SJCRH30 (cell line): ENCODE measurements at places on chromosomes 4 and X.

DNA sequence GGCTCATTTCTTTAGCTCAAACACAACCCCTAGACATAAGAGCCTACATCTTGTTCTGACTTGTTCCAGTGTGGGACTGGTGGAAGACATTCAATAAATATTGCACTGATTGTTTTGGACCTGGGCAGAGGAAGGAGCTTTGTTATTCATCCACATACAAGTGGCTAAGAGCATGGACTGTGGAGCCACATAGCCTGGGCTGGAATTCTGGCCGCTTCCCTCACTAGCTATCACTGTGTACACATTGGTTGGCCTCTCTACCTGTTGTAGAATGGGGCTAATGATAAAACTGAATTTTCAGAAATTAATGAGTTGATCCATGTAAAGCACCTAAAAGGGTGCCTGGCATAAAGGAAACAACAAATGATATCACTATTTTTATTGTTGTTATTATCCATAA lies 80.0 kb downstream of the ZNF674 start:
- DNase-seq, result no peak

DNA sequence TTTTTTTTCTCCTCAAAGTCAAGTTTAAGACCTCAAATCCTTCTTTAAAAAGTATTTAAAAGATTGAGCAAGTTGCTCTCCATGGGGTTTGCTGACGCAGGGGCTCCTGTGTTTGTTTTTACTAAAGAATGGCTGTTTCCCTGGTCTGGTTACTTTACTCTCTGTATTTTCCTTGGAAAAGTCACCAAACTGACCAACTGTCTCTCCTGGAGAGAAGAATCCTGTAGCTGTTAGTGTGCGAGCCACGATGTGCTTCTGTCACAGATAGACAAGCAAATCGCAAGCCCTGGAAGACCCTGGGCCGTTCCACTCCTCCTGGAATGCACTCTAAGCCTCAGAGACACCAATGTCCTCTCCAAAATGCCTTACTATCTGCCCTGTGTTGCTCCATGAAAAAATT lies 212.1 kb downstream of the CHIC2 start:
- no peak for DNase-seq

GRCh38 chr4:24748758-24749350 lies 46.5 kb upstream of the SOD3 start:
- DNase-seq, result no peak

DNA sequence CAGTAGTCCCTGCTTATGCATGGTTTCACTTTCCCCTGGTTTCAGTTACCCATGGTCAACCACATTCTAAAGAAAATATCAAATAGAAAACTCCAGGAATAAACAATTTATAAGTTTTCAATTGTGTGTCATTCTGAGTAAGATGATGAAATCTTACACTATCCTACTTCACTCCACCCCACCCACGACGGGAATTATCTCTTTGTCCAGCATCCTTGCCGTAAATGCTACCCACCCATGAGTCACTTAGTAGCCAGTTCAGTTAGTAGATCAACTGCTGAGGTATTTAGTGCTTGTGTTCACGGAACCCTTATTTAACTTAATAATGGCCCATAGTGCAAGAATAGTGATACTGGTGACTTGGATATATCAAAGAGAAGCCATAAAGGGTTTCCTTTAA lies 91.4 kb downstream of the KLHL13 start:
- no peak for DNase-seq

GRCh38 chr4:141768954-141769353 lies 132.6 kb downstream of the IL15 start:
- no peak for DNase-seq

DNA sequence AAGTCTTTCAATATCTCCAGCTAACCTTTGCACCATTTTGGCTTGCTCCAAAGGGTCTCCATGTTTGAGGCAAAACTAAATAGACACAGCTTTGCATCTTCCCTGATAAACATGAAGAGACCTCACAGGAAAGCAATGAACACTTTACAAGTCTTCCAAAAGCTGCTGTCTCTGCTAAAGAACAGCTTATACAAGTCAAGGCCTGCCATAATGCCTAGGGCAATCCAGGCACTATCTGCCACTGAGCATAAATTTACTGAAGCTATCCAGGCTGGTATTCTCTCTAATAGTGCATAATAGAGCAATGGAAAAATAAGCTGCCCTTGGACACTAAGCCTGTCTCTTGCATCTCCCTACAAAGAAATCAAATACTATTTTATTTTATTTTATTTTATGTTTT lies 60.1 kb upstream of the S100G start:
- DNase-seq, result no peak

GRCh38 chrX:105173071-105173470 lies 47.4 kb downstream of the TEX13A start:
- DNase-seq, result no peak

GRCh38 chr4:54096295-54096962 lies 3.5 kb upstream of the GSX2 start:
- no peak for DNase-seq

GRCh38 chr4:24736066-24736465 lies 59.3 kb upstream of the SOD3 start:
- no peak for DNase-seq

DNA sequence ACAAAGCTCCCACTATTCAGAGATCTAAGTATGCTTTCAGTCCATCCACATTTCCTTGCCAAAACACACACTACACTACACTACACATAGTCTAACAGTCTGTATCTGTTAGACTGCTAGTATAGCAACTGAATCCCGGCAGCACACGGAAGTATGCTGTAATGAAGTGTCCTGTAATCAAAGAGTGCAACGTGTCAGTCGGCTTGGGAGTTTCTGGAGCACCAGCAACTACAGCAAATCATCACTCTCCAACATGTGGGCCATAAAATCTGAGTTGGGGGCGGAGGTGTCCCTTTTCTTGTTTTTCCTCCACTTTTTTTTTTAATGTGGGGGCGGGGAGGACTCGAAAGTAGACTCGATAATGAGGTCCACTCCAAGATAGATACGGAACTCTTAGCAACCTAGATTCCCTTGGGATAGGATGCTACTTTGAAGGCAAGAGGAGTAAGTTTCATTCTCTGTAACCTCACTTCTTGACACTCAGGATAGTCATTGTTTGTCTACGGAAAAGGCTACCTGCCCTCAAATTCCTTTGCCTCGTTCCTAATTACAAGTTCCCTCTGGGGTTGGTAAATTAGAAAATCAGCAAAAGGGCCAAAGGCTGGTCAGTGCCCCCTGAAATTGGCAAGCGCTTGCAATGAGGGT lies 722 bp downstream of the SLC10A7 start:
- DNase-seq, result peak; percentile 59

- no peak for DNase-seq
Observed at GRCh38 chr4:20326977-20327376, 75.3 kb downstream of the SLIT2 start.

DNA sequence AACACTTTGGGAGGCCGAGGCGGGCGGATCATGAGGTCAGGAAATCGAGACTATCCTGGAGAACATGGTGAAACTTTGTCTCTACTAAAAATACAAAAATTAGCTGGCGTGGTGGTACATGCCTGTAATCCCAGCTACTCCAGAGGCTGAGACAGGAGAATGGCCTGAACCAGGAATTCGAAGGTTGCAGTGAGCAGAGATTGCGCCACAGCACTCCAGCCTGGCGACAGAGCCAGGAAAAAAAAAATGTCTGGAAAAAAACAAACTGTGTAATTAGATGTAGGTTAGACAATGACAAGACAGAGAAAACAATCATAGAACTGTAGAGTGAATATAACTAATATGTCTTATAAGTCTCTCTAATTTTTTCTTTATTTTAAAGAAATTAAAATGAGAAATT lies 1002.5 kb upstream of the LCORL start:
- DNase-seq, result no peak

- DNase-seq, result peak; percentile 26
Observed at GRCh38 chr4:94826206-94826605, 68.5 kb downstream of the BMPR1B start.

GRCh38 chr4:10179957-10180602 lies 63.5 kb upstream of the WDR1 start:
- DNase-seq, result no peak

DNA sequence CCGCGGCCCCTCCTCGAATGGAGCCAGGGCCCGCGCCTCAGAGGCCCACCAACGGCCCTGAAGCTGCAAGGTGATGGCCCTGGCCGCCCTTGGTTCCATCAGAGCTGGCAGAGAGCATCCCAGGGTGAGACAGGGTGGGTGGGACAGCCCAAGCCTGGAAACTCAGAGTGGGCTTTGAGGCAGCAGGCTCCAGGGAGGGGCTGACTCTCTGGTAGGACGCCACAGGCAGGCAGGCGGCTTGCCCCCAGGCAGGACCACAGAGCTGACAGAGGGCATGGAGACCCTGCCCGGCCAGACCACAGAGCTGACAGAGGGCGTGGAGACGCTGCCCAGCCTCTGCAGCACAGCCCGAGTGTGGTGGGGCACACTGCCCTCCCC lies 4.8 kb downstream of the MYL5 start:
- DNase-seq, result no peak

DNA sequence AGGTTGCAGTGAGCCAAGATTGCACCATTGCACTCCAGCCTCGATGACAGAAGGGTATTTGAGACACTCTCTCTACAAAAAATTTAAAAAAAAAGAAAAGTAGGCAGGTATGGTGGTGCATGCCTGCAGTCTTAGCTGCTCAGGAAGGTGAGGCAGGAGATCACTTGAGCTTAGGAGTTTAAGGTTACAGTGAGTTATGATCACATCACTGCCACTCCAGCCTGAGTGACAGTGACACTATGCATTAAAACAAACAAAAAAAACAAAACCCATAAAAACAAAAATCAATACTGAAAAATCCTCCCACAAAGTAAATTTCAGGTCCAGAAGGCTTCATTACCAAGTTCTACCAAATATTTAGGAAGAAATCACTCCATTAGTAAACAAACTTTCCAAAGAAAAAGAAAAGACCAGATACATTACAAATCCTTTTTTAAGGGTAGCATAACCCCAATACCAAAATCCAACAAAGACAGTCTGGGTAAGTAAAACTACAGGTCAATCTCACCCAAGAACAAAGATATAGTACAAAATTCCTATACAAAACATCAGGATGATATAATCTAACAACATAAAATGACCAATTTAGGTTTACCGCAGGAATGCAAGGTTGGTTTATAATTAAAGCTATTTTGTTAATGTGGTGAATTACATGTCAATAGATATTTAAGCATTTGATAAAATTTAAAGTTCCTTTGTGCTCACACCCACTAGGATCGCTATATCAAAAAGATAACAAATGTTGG lies 11.7 kb downstream of the NELFA start:
- DNase-seq, result no peak

DNA sequence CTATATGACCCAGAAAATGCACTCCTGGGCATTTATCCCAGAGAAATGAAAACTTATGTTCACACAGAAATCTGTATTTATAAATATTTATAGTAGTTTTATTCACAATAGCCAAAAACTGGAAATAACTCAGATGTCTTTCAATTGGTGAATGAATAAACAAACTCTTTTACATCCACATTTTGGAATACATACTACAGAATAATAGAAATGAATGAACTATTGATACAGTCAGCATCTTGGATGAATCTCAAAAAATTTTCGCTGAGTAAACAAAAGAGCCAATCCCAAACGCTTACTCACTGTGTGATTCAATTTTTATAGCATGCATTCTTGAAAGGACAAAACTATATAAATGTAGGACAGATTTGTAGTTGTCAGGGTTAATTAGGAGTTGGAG lies 75.1 kb upstream of the HTR2C start:
- no peak for DNase-seq

- peak; percentile 61 for DNase-seq
Observed at GRCh38 chr4:41427931-41428600, 109.9 kb upstream of the LIMCH1 start.

DNA sequence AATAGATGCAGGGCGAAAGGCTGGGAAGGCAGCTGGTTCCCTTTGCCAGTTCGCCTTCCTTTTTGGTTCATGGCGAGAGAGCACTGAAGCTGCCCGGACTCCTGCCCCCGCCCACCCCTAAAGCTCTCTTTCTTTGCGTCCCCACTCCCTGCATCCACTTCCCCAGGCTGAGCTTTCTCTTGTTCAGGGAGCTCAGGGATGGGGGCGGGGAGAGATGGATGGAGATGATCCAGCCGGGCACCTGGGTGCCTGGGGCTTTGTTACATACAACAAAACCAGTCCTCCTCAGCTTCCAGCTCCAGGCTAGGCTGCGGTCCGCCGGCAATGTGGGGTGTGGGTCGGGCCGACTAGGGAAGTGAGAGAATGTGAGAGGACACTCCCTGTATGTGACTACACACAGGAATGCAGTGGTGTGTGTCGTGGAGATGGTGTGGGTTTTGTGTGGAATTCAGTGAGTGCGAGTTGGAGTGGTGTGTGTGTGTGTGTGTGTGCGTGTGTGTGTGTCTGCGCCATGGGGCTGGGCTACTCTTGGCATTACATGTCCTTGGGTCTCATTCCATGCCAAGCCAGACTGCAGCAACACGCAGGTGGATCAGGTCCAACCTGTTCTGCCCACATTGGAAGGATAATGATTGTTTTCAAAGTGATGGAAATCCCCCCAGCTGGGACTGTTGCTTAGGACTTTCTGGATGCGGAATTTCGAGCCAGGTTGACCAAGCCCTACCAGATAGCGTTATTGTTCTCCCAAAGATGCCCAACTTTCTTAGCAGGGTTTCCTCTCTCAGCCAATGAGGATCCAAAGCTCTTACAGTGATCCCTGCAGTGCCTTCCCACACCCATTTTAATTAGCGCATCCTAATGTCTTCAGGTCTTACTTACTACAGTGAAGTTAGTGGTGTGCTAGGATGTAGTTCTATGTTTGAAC lies 149.4 kb upstream of the CHRDL1 start:
- DNase-seq, result no peak

GRCh38 chr4:112214390-112215264 lies 17.0 kb upstream of the AP1AR start:
- peak; percentile 36 for DNase-seq

GRCh38 chr4:94208918-94209317 lies 1.3 kb downstream of the SMARCAD1 start:
- no peak for DNase-seq

- DNase-seq, result no peak
Observed at GRCh38 chrX:14825851-14826250, 47.0 kb downstream of the FANCB start.

- no peak for DNase-seq
Observed at GRCh38 chr4:125482822-125483221, 168.1 kb downstream of the FAT4 start.

- no peak for DNase-seq
Observed at GRCh38 chrX:150223176-150224015, 139.7 kb upstream of the MAMLD1 start.

DNA sequence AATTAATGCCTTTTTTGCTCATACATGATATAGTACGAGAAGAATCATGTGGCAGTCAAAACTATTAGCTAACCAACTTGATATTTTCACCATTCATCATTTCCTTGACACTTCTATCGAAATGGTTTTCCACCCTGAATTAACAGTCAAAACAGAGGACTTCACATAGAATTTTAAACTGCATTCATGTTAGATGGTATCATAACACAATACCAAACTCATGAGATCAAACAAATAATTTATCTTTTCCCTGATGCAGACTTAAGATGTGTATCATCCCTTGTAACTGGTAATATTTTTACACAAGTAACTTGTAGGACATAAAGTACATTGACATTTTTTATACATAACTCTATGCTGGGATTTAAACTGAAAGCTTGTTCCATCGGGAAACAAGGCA lies 18.2 kb upstream of the ANTXR2 start:
- DNase-seq, result no peak

GRCh38 chrX:111445485-111445884 lies 33.5 kb upstream of the DCX start:
- peak; percentile 39 for DNase-seq

GRCh38 chr4:114191496-114191895 lies 212.0 kb upstream of the ARSJ start:
- DNase-seq, result no peak
